ENCODE measurements at places on chromosomes 11 and 22.
A peak's percentile ranks its signal among the peaks of the same experiment; 100 is the strongest.

- no peak for DNase-seq
Measured at GRCh38 chr22:44561139-44561840, 63.3 kb upstream of the RTL6 start.

GRCh38 chr11:76209973-76210930, 4.0 kb upstream of the WNT11 start:
- DNase-seq: peak; percentile 60

- no peak for DNase-seq
Measured at GRCh38 chr22:28915969-28916368, 32.6 kb downstream of the ZNRF3 start.

DNA sequence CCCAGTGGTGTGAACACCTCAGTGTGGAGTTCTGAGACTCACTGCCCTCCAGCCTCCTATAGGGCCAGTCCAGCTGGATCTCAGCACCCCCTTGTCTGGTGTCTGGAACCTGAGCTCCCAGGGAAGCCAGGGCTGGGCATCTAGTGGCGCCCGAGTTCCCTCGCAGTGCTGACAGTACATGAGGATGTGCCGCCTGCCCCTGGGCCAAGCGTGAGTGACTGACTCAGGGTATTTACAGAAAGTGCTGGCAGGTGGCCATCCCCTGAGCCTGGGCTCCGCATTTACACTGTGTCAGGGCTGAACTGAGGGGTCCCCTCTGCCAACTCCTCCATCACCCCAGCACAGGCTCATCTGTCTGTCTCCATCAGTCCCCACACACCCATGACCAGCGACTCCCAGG, 185.3 kb downstream of the BRD1 start:
- DNase-seq: no peak

- DNase-seq: peak; percentile 81
Measured at GRCh38 chr11:66371627-66372415, at the start of gene SLC29A2. TSS of gene SLC29A2 (minus strand) at chr11:66371760. CDS start at chr11:66371591, 169 bp downstream.

- peak; percentile 32 for DNase-seq
Measured at GRCh38 chr11:72333661-72334060, 89.7 kb upstream of the PHOX2A start.

DNA sequence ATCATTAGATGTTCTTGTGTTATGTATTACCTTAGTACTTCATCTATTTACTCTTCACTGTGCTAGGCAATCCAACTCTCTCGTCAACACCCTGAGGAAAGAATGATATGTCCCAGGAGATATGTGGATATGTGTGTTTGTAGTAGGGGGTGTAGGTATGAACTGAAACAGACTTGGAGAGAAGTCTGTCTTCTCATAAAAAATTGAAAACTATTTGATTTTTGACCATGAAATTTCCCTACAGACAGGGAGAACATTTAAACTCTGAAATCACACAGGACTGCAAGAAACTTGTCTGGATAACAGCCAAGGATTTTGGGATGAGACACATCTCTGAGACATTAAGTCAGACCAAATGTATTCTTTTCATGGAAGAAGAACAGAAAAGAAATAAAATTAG, 967.0 kb upstream of the FAT3 start:
- no peak for DNase-seq

GRCh38 chr11:128544471-128545051, 42.8 kb downstream of the ETS1 start:
- no peak for DNase-seq

DNA sequence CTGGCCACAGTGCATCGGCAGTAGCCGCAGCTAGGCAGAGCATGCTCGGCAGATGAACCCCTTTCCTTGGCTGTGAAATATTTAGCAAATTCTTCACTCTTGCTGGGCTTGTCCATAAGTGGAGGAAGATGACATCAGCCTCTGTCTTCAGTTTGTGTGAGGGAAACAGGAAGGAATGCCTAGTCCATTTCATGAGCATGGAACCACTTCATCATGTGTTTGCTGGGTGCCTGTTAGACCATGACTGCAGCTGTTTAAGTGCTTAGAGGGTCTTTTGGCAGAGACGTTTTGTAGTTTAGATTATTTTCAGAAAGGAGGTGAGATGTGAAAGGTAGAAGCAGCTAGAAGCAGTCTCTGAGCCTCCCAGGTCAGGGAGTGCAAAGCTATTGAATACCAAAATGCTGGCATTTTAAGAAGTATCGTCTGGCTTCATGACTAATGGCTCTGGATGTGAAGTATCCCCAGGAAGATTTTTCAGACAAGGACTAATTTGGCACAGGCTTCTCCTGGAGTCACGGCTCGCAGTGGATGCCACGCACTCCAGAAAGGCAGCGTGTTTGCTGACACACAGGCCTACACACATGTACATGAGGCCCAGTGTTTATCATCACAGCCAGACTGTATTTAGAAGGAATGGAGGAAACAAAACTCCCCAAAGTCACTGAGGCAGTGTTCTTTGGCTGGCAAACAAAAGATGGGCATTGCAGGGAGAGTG, 43.1 kb upstream of the GRAMD1B start:
- DNase-seq: no peak

GRCh38 chr11:65489035-65489705, 9.7 kb upstream of the MALAT1 start:
- DNase-seq: no peak

- DNase-seq: no peak
Measured at GRCh38 chr22:28046100-28046499, 127.0 kb upstream of the PITPNB start.

GRCh38 chr11:99351624-99352023, 330.9 kb downstream of the CNTN5 start:
- no peak for DNase-seq

GRCh38 chr11:94120946-94121345, 7.7 kb upstream of the PANX1 start:
- no peak for DNase-seq

GRCh38 chr11:117902001-117902845, 25.8 kb upstream of the FXYD6 start:
- DNase-seq: no peak

- DNase-seq: no peak
Measured at GRCh38 chr11:36023922-36024321, 80.1 kb downstream of the LDLRAD3 start.

GRCh38 chr22:48404801-48405447, 1422.7 kb downstream of the BRD1 start:
- DNase-seq: no peak

DNA sequence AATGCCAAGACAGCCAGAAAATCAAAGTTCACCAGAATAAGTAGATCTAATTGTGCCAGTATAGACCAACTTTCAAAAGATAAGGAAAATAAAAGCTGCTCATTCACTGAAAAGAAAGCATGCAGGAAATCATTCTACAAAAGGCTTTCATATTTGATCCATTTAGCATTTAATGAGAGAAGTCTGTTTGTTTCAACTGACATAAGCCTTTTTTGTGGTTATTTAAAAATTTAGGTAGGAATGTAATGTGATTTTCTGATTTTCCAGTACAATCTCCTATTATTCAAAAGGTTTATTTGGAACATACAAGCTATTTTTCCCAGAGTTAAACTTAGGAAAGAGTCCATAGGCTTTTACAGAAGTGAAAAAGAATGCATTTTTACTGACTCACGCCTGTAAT, 92.7 kb downstream of the SBF2 start:
- DNase-seq: no peak

DNA sequence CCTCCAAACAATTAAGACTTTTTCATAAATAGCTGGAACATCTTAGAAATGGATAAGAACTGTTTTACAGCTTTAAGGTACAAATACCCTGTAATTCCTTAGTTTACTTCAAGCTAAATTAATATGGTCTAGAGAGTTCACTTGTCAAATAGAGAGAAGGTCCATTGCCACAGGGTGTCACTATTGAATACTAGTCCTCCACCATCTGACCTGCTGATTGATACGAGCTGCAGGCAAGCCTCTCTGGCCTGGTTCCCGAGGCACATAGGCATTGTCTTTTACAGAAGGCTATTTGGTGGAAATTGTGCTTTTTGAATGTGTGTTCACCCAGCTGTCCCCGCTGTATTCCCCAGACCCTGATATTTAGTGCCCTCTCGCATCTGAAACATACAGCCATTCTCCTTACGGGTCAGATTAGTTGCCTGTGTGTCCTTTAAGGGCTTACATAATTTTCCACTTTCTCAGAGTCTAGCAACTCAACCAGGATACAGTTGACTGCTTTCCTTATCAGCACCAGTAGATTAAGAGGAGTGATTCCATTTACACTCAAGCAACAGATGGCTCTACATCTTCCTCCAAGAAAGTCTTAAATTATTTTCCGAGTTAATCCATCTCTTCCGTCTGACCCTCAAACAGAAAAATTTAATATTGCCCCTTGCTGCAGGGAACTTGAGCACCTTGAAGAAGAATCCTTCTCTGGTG, 788.8 kb upstream of the FAT3 start:
- DNase-seq: no peak

- DNase-seq: no peak
Measured at GRCh38 chr11:126345759-126346585, 9.5 kb upstream of the ST3GAL4 start.

DNA sequence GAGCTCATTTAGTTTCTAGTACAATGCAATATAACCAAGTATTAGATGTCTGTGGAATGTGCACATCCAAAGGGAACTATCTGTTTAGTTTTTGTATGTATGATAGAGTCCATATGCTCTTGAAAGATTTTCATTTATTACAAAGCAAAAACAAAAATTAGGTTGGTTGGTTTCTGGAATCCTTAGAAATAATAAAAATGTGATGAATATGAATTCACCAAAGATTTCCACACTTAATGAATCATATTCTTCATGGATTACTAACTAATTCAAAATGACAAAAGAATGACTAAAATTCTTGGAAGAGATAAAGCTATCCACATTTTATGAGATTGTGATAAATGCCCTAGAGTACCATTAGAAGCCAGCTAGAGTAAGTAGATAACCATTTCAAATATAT, 261.1 kb downstream of the SBF2 start:
- DNase-seq: no peak

DNA sequence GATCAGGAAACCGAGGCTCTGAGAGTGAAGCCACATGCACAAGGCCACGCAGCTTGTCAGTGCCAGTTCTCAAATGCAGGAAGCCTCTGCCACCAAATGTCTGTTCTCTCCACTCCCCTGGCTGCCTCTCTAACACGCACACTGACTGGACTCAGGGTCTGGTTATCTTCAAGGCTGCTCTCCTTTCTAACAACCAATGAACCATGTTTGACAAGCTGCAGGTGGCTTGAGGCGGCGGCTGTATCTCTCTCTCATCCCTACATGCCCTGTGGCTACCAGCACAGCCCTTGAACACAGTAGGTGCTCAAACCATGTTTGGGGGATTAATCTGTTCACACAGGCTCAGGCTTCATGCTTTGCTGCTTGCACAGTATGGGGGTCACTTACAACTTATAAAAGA, 23.7 kb downstream of the MFNG start:
- no peak for DNase-seq

DNA sequence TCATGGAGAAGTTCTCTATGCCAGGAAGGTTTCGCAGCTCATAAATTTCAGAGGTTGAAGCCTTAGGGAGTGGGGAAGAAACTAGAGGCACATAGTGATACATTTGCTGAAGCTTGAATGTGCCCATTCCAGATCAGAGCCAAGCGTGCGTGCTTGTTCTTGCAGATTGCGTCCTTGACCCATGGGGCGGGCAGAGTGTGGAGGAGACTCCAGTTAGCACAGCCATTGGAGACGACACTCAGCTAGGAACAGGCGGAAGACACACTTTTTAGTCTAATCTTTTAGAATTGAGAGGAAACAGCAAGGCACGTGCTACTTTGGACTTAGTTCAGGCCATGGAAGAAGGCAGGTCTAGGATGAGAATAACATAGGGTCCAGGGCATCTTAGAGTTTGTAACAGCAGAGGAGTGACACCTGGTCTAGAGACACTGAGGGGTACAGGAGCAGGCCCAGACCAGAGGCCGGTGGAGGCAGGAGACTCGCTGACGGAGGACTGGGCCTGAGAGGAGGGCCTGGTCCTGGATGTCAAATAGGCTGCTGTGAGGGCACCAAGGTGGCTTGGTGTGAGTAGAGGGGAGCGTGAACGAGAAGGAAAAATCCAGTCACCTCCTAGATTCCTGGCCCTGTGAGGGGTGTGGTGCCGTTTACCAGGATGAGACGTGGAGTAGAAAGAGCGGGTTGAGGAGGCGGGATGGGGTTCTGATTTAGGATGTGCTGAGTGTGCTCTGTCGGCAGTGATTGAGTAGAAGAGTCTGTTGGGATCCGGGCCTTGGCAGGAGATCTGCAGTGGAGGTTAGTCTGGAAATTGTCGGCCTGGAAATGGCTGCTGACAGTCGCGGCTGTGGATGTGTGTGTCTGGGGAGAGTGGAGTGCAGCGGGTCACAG, 154.7 kb downstream of the TBC1D22A start:
- DNase-seq: no peak

DNA sequence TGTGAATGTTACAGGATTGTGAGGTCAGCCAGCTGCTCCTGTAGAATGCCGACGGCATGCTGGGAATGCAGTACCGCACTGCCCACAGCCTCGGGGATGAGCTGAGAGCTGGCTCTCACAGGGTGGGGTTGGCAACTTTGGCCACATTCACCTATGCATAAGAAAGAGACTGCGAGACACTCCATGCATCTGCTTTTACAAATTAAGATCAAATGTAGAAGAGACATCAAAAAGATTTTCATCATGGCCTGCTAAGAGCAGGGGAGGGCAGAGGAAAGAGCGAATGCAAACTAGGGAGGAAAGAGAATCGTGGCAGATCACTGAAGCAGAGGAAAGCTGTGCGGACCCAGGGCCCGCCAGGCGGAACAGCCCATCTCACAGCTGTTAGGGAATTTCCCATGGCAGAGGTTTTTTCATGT, 49.8 kb upstream of the SPATA19 start:
- no peak for DNase-seq

GRCh38 chr22:44571566-44572413, 73.8 kb upstream of the RTL6 start:
- DNase-seq: peak; percentile 6

DNA sequence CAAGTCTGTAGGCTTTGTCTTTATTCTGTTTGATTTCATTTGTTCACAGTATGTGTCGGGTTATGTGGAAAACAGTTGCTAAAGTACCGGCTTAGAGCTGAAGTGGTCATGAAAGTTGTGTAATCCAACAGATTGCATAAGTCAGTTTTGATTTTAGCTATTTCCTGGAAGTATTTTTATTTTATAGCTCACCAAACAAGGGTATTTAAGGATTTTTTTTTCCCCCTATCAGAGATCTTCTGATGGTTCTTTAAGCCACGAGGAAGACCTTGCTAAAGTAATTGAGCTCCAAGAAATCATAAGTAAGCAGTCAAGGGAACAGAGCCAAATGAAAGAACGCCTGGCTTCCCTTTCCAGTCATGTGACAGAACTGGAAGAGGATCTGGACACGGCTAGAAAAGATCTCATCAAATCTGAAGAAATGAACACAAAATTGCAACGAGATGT, 55.9 kb downstream of the PPFIA1 start:
- no peak for DNase-seq

GRCh38 chr11:117459979-117460300, 132.3 kb downstream of the CEP164 start:
- DNase-seq: no peak
